Tongue (tissue), 3 donors: ENCODE measurements at places on chromosomes 5 and 9. TPM values are rescaled to one million over a fixed set of nuclear protein-coding genes. Genes with fewer than 3 reads are reported as not detected.

Gene NELFB
- 50.9 TPM for total RNA-seq

Gene ALDH1A1
- 62.8 TPM for total RNA-seq

Gene CSF2
- not detected for total RNA-seq

- no peak for DNase-seq
These were observed 20.7 kb downstream of the SPRY4 start for GRCh38 chr5:142304013-142304701.

- DNase-seq = peak; percentile 82
These were observed 25.2 kb upstream of the SYNPO start for GRCh38 chr5:150615141-150615699.

- no peak for DNase-seq
These were observed 56.2 kb upstream of the PIK3R1 start for GRCh38 chr5:68159224-68159951.

Gene OLFM1
- 10.7 TPM for total RNA-seq

- DNase-seq = peak; percentile 66
These were observed 523 bp downstream of the MAML1 start for GRCh38 chr5:179732918-179733771.

- no peak for DNase-seq
These were observed 219.3 kb downstream of the CAAP1 start for GRCh38 chr9:26673261-26673660.

GRCh38 chr5:135323227-135323626, 75.8 kb downstream of the MACROH2A1 start:
- DNase-seq = no peak

DNA sequence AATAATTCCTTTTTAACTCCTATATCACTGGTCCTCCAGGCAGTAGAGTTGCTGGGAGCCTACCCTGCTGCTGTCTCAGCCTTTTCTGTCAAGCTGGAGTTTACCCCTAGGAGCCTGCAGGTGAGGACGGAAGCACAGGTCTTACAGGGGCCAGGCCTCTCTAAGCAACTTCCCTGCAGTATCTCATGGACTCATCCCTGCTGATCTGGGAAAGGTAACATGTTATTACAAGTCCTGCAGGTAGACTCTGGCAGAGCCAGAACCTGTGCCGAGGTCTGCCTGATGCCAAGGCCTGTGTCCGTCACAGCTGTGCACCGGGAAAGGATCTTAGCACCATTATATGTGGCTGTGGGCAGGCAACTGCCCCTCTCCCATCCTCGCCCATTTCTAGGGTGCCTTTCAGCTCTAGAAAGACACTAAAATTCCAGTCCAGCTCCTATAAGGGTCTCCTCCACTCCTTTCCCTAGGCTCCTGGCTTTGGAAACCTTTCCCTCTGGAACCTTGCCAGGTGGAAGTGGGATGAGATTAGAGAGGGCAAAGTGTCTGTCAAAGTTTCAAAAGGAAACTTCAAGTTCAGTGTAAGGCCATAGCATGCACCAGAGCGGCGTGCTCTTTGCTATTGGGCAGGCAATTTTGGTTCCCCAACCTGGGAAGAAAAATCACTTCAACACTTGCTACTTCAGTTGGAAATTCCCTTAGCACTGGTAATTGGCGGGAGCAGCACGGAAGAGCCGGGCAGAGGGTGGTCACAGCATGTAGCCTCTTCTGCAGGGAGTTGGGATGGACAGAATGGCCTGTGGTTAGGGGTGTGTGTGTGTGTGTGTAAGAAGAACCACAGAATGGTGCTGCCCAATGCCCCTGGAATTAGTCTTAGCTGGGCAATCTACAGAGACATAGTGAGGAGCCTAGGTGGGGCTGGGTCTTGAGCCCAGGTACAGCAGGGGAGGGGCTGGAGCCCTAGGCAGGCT, 17.5 kb downstream of the TMEM171 start:
- DNase-seq = no peak

Gene FOXD4L5
- total RNA-seq = not detected

Gene AHRR
- total RNA-seq = 8.2 TPM

Gene DBH
- total RNA-seq = 0.10 TPM

Gene FAM169A
- 1.8 TPM for total RNA-seq

DNA sequence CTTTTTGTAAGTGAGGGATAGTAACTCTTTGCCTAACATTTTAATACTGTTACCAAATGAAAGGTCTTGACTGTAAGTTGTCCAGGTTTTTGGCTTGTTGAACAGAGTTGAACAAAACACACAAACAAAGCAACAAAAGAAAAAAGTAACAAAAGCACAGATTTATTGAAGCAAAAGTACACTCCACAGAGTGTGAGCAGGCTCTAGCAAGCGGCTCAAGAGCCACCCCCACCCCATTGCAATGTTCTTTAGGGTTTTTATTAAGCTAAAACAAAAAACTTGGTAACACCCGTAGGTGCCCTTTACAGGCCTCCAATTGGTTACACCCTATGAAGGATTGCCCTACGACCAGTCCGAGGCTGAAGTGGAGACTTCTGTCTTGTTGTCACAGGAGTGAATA, 197.4 kb upstream of the MAP3K1 start:
- DNase-seq = no peak

- no peak for DNase-seq
These were observed 321.5 kb downstream of the FBXL7 start for GRCh38 chr5:15821506-15821905.

- no peak for DNase-seq
These were observed 286.4 kb downstream of the NTRK2 start for GRCh38 chr9:84955971-84956370.

GRCh38 chr9:21267485-21268346, 27.9 kb upstream of the IFNA14 start:
- peak; percentile 16 for DNase-seq

- peak; percentile 51 for DNase-seq
These were observed 497.1 kb downstream of the NFIB start for GRCh38 chr9:13816837-13817236.

Gene SEMA5A
- total RNA-seq = 40.3 TPM

GRCh38 chr5:175597718-175598117, 60.2 kb upstream of the HRH2 start:
- DNase-seq = no peak

DNA sequence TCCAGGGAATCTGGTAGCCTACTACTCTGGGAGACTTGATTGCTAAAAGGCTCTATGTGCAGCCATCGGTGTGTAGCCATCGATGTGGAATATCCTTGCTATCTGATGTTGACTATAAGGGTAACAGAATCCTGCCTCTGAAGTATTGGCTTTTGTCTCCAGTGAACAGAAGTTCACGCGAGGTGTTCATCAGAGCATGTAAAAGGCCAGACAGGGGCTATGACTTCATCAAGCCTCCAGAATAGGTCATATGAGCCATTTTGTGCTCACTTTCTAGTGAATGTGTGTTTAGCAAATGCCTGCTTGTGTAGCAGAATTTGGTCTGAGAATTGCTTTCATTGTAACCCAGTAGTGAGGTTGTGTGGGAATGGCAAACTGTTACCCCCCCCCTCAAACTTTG, 66.8 kb upstream of the RAD23B start:
- no peak for DNase-seq

DNA sequence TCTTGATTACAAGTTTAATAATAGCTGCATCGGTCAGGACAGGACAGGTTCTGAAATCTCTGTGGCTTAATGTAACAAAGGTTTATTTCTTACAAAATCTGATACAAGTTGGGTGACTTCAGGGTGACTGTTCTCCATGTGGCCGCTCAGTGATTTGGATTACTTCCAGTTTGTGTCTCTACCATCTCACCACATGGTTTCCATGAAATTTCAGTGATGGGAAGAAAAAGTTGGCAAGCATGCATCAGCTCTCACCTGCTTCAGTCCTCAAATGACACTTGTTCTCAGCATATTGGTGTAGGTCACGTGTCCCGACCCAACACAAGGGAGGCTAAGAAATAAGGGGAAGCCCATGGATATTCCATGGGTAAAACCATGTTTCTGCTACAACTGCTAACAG, 7.8 kb upstream of the TMEM268 start:
- DNase-seq = no peak

DNA sequence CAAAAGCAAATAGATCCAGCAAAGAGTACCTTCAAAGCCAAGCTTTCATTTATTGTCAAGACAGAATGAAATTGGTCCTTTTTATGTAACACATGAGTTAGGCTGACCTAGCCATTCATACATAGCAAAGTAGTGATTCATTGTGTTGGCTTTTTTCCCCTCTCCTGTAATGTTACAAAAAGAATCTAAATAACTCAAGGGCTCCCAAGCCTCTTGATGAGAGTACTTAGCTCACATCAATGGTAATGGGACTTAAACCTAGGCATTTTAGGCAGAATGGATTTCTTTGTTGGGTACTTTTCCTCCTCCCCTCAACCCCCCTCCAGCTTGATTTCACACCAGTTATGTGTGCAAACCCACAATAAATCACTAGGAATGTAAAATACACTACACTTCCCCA, 123.7 kb downstream of the EBF1 start:
- peak; percentile 23 for DNase-seq

DNA sequence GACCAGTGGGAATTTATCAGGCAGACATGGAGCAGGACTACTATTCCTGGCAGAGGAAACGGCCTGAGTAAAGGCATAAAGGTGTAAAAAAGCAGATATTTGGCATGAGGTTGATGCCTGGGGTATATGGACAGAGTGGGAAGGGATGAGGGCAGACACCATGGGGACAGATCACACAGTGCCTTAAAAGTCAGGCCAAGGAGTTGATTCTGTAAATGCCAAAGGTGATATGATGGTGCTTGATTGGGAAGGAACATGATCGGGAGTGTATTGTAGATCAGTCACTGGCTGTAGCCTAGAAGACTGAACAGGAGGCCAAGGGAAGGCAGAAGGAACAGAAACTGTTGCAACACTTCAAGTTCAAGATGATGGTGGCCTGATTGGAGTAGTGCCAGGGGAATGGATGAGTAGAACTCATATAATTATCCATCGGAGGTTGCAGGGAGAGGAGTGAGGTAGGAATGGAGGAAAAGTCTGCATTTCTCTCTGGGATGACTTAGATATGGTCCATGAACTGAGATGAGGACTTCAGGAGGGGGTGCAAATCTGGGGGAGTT, 594.3 kb upstream of the KLF4 start:
- DNase-seq = no peak

Gene PCDHA5
- total RNA-seq = 0.41 TPM

Gene TAS2R1
- total RNA-seq = not detected

DNA sequence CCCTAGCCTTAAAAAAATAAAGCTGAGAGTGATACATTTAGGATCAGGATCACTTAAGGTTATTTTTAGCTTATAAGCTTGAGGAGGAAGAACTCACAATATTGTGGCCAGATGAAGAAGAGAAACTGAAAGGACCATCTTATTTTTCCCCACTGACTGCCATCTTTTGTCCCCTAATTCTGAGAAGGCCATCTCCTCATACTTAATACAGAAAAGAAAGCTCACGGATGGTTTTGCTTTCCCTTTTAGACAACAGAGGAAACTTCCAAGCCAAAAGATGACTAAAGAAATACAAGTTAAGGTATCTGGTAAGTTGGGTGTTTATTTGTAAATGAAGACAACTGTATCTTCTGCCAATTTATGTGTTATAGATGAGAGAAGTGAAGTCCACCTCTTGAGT, 36.4 kb downstream of the ERAP1 start:
- DNase-seq = no peak

Gene FREM1
- total RNA-seq = 18.2 TPM

DNA sequence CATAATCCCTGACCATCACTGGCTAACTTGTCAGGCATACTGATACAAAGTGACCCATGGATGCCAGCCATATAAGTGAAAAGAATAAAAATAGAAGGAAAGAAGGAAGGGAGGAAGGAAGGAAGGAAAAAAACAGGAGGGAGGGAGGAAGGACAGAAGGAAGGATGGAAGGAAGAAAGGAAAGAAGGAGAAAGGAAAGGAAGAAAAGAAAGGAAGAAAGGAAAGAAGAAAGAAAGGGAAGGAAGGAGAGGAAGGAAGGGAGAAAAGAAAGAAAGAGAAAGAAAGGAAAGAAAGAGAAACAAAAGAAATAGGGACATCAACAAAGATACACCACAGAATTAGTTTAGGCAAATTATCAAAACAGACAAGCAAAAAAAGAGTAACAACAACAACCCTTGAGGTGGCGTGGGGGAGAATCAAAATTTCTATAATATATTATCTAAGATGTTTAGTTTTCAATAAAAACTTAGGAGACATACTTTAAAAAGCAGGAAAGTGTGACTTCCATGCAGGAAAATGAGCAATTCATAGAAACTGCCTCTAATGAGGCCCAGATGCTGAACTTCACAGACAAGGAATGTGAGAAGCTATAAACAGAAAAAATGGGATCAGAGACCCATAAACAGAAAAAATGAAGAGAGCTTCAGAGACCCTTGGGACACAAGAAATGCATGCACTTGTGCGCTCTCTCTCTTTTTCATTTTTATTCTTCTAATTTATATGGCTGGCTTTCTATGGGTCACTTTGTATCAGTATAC, 96.1 kb upstream of the NFIL3 start:
- DNase-seq = no peak

- DNase-seq = peak; percentile 81
These were observed 50.8 kb downstream of the DMRT2 start for GRCh38 chr9:1100945-1101344.

Gene HACD4
- total RNA-seq = 5.8 TPM

DNA sequence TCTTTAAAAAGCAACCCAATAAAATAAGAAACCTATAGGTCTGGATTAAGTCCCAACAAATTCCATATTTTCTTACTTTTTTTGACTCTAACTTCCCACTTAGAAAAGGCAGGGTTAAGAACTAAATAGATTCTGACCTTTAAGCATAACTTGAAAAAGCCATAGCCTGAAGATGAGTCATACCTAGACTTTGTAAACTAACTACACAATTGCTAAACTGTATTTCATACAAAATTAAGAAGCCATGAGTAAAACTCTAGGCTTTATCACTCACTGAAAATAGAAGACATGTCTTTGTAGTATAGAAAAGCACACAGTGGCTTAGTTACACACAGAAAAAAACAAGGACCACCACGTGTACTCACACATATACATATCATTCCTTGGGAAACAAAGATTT, 51.5 kb downstream of the MLLT3 start:
- no peak for DNase-seq
